Activated CD4-positive, alpha-beta T cell treated with anti-CD3 and anti-CD28 coated beads for 4 hours (primary cell): ENCODE measurements at places on chromosomes 2 and 18.

DNA sequence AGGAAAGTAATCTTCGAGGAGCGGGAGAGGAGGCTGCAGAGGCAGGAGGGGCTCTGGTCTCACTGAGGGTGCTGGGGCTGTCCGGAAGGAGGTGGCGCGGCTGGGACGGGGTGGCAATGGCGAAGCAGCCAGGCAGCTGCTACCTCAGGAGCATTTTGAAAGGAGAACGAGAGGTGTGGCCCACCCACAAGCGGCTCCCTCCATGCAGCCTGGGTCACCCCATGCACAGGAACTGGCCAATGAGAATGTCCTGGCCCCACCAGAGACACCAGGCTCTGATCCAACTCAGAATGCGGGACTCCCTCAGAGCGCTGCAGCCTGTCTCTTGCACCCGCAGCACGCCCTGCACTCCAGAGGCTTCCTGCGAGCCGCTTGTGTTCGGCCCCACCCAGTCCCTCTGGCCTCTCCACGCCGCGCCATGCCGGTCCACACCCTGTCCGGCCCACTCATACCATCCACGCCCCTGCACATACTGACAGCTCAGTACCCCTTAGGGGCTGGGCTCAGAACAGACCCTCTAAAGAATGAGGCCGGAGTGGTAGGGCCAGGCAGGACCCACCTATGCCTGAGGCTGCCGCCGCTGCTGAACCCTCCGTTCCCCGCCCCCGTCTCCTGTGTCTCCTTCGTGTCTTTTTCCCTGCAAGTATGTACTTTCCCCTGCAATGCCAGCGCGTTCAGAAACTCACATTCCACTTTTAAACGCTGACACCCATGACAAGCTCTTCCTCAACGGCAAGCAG is 6.4 kb upstream of the BOK start:
- DNase-seq, result no peak

DNA sequence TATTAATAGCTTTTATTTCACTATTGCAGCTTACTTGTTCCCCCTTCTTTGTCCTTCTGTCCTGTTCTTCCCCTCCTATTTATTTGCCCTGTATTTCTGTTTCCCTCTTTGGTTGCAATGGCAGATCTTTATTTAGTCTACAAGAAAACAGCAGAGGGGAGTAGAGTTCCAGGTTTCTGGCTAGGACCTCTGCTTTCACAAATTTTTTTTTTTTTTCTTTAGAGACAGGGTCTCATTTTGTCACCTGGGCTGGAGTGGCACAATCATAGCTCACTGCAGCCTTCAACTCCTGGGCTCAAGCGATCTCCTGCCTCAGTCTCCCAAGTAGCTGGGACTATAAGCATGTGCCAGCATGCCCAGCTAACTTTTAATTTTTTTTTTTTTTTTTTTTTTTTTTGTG is 188.1 kb upstream of the SPRED2 start:
- no peak for DNase-seq

GRCh38 chr2:215262741-215263362 is 49.0 kb upstream of the ATIC start:
- no peak for DNase-seq

DNA sequence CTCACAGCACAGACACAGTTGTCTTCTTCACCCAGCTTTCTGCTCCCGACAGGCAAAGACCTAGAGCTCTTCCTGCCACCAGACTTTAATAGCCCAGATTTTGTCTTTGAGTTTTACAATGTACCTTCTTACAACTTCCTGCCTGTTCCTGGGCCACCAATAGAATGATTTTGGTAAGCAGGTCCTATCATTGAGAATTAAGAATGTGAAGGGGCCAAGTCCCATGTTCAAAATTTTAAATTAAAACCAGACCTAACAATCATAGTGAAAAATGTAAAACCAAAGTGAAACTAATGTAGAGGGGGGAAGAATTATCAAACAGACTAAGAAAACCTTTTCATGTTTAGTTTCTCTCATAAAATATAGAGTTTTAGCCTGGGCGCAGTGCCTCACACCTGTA is 72.8 kb downstream of the SP3 start:
- DNase-seq, result no peak

DNA sequence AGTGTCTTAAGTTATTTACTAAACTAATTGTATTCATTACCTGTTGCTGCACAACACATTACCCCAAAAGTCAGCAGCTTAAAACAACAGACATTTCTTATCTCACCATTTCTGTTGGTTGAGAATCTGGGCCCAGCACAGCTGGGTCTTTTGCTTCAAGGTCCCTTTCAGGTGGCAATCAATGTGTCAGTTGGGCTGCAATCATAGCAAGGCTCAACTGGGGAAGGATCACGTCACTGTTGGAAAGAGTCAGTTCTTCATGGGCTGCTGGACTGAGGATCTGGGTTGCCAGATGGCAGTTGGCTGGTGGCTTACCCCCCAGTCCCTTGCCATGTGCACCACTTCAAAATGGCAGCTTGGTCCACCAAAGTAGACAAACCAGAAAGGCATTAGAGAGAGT is 261.2 kb downstream of the SUCLG1 start:
- no peak for DNase-seq

DNA sequence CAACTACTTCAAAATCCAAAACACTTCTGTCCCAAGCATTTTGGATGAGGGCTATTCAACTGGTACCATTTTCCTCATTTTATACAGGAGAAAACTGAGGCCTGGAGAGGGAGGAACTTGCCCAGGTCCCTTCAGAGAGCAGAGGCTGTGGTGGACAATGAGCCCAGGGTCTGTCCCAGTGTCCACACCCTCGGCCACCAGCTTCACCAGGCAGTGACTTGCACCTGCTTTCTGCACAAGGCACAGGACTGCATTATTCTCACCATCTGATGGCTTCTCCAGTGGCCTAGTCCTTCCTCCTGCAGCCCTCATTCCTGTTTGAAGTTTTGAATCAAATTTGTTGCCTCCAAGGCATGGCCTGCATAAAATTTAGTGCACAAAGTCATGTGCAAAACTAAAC is 53.3 kb downstream of the RNF144A start:
- DNase-seq, result no peak

GRCh38 chr2:11866358-11867335 is 120.2 kb downstream of the LPIN1 start:
- DNase-seq, result no peak

- DNase-seq, result no peak
These were observed at the start of gene KCNS3 for GRCh38 chr2:17878281-17879136. Gene KCNS3 (plus strand): TSS chr2:17878667. CDS start chr2:17931009, 52,342 bp downstream.

DNA sequence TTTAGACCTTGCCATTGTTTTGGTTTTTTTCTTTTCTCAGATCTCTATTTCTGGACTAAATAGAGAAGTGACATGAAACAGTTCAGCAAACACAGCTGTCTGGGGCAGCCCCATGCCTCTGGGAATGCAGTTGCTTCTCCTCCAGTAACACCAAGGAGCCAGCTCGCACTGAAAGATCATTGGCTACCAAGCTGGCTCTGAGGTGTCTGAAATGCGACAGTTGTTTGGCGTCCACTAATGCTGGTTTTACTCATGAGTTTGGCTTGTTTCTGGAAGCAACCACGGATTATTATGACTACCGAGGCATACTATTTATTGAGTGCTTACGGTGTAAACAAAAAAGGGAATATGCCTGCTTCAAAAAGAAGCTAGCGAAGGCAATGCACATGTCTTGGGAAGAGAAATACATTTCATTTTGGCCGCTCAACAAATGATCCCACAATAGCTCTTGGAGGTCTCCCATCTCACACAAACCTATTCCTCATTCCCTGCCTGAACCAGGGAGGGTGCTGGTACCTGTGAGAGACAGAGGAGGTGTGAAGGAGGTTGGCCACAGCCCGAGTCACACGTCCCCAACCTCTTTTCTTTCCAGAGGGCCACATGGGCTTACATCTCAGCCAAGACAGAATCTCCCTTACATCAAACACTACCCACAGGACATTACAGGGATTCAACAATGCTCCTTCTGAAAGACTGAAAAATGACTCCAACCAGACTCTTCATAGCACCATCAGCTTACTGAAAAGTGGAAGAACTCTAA is 37.5 kb upstream of the NEB start:
- no peak for DNase-seq

GRCh38 chr2:65358678-65359400 is 73.6 kb downstream of the SPRED2 start:
- no peak for DNase-seq

- no peak for DNase-seq
These were observed 2.0 kb downstream of the HSPE1 start for GRCh38 chr2:197502201-197502600.

- DNase-seq, result no peak
These were observed 207.0 kb upstream of the FANCL start for GRCh38 chr2:58448065-58448507.
